ENCODE measurements at places on chromosomes 11 and 22.

- no peak for DNase-seq
Measured at GRCh38 chr11:30342736-30343166, 19.8 kb downstream of the ARL14EP start.

GRCh38 chr11:128354476-128354875 lies 232.9 kb downstream of the ETS1 start:
- no peak for DNase-seq

GRCh38 chr11:111792314-111792713 lies 26.1 kb upstream of the PPP2R1B start:
- DNase-seq = no peak

GRCh38 chr11:75603791-75604736 lies 42.0 kb downstream of the SERPINH1 start:
- DNase-seq = no peak

DNA sequence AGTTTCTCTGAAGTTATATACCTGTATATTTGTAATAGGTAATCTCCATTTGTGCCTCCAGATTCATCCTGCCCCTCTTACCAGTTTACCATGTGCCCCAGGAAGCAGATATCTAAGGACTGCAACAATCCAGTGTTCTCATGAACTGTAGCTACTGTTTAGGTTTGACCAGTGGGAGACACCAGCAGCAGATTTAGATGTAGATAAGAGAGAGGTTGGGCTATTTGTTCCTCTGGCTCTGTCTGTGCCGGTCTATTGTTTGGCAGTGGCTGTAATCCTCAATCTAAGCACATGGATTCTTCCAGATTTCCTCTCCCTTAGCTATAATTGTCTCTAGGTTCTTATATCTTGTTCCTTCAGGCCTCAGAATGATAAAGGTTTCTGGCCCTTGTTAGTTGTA lies 88.4 kb downstream of the ANO3 start:
- DNase-seq = no peak

GRCh38 chr11:71086687-71087258 lies 165.6 kb downstream of the SHANK2 start:
- DNase-seq = no peak

DNA sequence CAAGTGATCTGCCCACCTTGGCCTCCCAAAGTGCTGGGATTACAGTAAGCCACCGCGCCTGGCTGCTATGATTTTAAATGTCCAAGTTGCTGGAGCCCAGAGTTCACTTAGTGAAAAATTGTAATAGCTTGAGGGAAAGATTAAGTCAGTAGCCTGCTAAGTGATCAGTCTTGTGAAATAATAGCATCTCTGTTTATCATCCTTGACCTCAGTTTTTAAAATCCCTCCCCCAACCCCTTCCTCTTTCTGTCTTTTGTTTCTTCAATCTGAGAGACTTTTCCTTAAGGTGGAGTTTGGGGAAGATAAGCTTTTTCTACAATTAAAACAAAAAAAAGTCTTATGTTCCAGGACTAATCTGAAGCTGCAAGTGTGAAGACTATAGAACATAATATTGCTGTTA lies 6.4 kb downstream of the HIPK3 start:
- DNase-seq = no peak

DNA sequence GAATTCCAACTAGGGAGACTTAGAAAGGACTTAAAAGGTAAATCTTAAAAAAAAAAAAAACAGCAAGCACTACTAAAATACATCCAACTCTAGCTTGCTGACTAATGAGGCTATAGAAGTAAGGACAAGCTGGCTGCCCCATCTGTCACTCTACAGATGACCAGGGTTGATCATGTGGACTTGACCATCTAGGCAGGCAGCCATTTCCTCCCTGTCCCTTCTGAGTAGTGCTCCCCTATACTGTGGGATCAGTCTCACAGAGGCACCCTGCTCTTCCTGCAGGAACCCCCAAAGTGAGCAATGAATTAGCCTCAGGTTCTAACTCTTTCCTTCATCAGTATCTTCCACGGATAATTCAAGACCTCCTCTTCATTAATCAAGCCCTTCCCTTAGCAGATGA lies 12.3 kb downstream of the SLC1A2 start:
- no peak for DNase-seq

- no peak for DNase-seq
Measured at GRCh38 chr22:47439643-47440265, 677.3 kb downstream of the TBC1D22A start.

GRCh38 chr11:57977709-57978108 lies 46.0 kb upstream of the OR9Q1 start:
- no peak for DNase-seq

DNA sequence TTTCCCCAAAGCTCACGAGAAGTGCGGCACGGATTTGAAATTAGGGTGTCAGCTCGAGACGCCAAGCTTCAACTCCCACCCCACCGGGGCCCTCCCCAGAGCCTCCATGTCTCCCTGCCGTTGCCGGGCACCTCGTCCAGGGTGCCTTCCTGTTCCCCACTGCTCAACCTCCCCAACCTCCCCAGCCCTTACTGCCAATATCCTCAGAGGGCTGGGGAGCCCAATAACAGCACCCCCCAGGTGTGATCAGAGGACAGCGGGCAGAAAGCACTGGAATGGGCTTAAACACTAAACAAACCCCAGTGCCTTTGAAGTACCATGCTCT lies 1336.4 kb downstream of the TBC1D22A start:
- DNase-seq = no peak

All from stimulated activated CD4-positive, alpha-beta T cell treated with anti-CD3 and anti-CD28 coated beads, Interleukin-1b, Interleukin-23, amount 100 ng/mL, for 1 hour (primary cell).